H9 (cell line): ENCODE measurements at places on chromosomes 7 and 10. TPM values are rescaled to one million over a fixed set of nuclear protein-coding genes. Genes with fewer than 3 reads are reported as not detected.

Gene PON3
- total RNA-seq: not detected in 2 replicates

- no peak for DNase-seq
Measured at GRCh38 chr10:90447831-90448230, 410.0 kb downstream of the HTR7 start.

Gene FUOM
- total RNA-seq: 39.6 and 41.8 TPM in 2 replicates

- DNase-seq: no peak
Measured at GRCh38 chr7:77665161-77665560, 31.1 kb upstream of the RSBN1L start.

- no peak for DNase-seq
Measured at GRCh38 chr7:121605317-121605680, 209.2 kb upstream of the FAM3C start.

DNA sequence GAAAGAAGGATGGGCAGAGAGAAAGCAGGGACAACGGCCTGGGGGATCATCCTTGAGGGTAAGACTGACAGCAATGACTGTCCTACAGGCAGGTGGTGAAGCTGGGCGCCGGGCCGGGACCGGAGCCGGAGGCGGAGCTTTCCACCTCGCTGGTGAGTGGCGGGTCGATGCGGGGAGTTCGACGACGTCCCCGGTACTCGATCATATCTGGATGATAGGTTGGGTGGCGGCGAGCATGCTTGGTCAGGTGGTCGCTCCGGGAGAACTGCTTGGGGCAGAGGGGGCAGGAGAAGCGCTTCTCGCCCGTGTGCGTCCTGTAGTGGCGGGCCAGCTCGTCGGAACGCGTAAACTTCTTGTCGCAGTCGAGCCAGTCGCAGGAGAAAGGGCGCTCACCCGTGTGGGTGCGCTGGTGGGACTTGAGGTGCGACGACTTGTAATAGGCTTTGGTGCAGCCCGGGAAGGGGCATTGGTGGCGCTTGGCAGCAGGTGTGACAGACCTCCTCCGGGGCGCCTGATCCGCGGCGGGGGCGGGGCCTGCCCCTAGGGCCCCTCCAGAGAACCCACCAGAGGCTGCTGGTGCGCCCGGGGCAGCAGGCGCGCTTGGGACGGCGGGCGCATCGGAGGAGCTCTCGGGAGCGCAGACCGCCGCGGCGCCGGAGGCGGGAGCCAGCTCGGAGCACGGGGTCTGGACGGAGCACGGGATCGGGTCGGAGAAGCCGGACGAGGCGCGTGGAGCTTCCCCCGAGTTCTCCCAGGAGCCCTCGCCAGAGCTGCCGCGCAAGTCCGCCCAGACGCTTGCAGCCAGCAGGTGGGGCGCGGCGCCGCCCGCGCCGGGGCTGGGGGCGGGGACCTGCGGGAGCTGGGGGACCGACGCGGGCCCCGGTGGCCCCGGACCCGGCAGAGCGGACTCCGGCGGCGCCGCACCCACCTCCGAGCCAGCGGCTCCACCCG lies 752 bp downstream of the KLF14 start:
- DNase-seq: peak; percentile 61

GRCh38 chr7:77409739-77410547 lies 6.2 kb downstream of the GSAP start:
- DNase-seq: no peak

GRCh38 chr10:76334255-76334654 lies 902.8 kb downstream of the LRMDA start:
- no peak for DNase-seq

DNA sequence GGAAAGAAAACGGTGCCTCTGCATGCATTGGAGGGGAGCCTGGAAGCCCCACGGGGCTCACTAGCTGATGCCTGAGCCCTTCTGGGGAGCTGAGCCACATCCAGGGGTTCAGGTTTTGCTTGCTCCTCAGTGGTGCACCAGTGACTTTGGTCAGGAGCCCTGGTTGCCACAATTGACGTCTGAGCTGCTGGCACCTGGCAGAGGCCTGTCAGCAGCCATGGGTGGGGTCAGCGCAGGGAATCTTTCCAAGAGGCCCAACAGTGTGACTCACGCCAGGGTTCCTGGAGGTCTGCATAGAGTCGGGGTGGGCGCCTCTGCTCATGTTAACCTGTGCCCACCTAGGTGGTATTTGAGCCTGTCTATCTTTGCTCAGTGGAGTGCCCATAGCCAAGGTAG lies 138.7 kb downstream of the NEURL1 start:
- no peak for DNase-seq

Gene SUV39H2
- total RNA-seq: 59.7 and 62.6 TPM in 2 replicates

GRCh38 chr10:72037266-72037665 lies 51.1 kb downstream of the SPOCK2 start:
- DNase-seq: no peak

Gene ITGA8
- total RNA-seq: not detected in 2 replicates

DNA sequence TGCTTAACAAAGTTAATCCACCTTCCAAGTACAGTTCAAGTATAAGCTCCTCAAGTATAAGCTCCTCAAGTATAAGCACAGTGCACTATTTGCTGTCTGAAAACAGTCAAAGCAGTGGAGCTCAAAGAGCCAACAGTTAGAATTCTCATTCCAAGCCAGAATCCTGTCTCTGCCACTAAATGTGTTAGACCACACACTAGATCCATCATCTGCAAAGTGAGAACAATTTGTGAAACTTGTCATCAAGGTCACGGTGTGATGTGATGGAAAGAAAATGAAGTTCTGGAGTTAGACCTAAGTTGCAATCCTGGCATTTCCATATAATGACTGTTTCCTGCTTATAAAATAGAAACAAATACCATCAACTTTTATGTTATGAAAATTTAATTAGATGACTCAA lies 602.5 kb downstream of the TNS3 start:
- no peak for DNase-seq

Gene HILPDA
- total RNA-seq: 23.1 and 23.3 TPM in 2 replicates

DNA sequence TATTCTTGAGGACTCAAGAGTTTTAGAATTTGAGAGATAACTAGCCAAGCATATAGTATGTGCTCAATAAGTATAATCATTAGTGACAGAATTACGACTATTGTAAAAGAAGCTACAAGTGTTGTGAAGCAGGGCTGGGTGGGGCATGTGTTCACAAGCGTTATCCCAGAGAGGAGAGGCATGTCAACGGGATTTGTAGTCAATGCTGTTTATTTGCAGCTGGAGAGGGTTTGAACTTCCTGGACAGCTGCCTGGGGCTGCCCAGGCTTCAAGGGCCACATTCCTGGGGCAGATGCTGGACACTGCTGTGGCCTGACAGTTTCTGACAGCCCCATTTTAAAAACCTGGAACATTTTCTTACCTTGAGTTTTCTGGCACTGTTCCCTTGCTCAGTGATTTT lies 36.9 kb upstream of the CDHR3 start:
- no peak for DNase-seq

DNA sequence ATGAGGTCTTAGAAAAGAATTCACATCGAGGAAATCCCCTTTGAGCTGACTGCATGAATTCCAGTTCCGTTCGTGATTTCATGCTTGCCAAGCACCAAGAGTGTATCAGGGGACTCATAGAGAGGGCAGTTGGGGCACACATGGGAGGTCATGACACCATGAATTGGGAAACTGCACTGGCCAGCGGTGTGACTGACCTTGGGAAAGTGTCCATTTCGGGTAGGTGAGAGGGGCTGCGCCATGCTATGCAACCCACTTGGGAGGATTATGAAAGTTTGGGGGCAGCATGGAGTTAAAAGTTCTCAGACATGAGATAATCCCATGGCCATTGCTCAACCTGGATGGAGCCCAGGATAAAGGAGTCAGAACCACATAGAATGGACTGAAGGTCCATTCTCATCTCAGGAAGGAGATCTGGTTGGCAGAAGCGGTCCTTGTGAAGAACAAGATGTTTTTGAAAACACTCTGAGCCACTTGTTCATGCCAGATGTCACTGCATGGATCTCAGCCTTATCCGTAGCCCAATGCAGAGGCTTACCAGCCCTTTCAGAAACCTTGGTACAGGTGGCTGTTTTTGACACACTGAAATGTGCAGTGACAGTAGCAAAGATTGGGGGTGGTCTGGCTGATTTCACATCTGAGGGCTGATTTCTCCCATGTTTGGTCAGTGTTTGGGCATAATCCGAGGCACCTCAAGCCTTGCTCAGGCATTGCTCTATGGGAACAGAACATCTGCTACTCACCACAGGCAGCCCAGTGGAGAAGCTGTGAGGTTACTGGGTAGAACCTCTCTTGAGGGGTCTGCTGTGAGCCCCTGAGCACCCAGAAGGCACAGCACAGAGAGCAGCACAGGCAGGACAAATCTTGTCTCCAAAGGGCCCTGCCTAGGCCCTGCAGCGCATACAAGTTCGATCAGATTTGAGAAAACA lies 252.3 kb downstream of the CXCL12 start:
- DNase-seq: no peak

GRCh38 chr7:78510580-78511188 lies 712.1 kb downstream of the PHTF2 start:
- DNase-seq: peak; percentile 60

- DNase-seq: no peak
Measured at GRCh38 chr10:51862149-51862548, 162.8 kb upstream of the CSTF2T start.

DNA sequence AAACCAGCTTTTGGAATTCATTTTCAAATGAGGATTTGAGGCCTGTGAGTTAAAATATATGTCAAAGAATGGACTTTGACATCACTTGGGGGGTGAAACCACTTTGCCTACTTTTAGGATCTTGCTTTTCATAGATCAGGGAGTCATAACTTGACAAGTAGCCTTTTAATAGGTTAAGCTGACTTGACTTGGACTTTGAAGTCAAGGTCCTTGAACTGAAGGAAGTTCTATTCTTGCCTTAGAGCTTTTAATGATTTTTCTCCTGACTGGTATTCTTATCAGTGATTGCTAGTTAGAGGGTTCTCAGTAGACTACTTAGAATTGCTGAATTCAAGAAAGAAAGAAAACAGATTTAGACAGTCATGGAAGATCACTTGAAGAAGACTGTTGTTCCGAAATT lies 17.7 kb downstream of the AGR2 start:
- DNase-seq: no peak

GRCh38 chr10:76404531-76404930 lies 973.1 kb downstream of the LRMDA start:
- no peak for DNase-seq

DNA sequence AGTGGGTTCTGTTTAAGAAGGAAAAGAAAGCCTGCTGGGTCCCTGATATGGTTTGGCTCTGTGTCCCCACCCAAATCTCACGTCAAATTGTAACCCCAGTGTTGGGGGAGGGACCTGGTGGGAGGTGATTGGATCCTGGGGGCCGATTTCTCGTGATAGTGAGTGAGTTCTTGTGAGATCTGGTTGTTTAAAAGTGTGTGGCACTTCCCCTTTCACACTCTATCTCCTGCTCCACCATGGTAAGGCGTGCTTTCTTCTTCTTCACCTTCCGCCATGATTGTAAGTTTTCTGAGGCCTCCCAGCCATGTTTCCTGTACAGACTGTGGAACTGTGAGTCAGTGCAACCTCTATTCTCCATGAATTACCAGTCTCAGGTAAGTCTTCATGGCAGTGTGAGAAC lies 42.6 kb downstream of the INPP5A start:
- no peak for DNase-seq

Gene OR6V1
- not detected in 2 replicates for total RNA-seq

GRCh38 chr7:80942261-80943041 lies 23.6 kb upstream of the SEMA3C start:
- no peak for DNase-seq

DNA sequence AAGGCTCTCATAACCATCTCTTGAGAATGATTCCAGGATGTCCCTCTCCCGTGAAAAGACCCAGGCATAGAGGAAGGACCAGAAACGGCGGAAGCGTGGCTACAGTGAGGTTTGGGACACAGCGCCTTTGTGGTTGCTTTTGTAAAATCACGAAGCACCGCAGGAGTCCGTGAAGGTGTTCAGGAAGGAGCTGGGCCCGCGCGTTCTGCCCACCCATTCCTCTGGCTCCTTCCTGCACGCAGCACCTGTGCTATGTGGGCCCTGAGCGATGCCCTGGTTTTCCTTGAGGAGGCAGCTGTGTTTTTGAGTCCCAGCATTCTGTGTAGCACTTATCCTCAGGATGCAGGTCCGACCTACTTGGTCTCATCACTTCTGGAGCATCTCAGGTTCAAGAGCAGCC lies 112.8 kb downstream of the TRRAP start:
- DNase-seq: no peak

Gene ERVW-1
- total RNA-seq: 0.09 TPM in 1 of 2 replicates, not detected in the other

Gene SFTPA1
- not detected in 2 replicates for total RNA-seq

DNA sequence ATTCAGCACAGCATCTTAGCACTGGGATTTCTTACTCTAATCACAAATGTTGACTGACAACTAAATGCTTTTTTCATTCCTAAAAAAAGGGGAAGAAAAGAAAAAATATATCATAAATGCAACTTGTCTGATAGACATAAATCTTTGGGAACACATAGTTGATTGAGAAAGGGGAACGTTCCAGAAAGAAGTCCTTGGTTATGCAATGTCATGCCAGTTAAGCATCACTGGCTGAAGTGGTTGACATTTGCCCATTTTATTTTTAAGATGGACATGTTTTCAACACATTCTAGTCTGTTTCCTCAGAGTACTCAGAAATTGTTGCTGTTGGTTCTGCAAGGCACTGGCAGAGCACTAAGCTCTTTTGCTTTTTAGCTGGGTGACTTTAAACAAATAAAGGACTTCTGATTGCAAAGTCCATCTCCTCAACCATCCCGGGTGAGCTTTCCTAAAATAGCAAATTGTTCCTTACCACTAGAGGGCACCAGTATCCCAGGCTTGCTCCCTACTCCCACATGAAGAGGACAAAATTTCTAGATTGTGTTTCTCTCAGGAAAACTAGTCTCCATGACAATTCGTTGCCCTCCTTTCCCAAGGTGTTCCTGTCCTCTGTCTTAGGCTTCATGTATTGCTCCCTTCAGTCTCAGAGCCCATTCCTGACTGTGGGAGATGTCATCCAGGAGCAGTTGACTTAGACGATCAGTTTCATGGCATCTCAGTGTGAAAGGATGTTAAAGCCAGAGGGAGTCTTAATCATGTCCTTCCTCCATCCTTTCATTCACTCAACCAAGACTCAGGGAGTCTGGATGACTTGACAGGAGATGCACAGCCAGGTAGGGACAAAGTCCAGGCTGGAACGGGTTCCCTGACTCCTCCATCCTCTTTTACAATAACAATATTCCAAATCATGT lies 23.9 kb downstream of the OPALIN start:
- peak; percentile 49 for DNase-seq

DNA sequence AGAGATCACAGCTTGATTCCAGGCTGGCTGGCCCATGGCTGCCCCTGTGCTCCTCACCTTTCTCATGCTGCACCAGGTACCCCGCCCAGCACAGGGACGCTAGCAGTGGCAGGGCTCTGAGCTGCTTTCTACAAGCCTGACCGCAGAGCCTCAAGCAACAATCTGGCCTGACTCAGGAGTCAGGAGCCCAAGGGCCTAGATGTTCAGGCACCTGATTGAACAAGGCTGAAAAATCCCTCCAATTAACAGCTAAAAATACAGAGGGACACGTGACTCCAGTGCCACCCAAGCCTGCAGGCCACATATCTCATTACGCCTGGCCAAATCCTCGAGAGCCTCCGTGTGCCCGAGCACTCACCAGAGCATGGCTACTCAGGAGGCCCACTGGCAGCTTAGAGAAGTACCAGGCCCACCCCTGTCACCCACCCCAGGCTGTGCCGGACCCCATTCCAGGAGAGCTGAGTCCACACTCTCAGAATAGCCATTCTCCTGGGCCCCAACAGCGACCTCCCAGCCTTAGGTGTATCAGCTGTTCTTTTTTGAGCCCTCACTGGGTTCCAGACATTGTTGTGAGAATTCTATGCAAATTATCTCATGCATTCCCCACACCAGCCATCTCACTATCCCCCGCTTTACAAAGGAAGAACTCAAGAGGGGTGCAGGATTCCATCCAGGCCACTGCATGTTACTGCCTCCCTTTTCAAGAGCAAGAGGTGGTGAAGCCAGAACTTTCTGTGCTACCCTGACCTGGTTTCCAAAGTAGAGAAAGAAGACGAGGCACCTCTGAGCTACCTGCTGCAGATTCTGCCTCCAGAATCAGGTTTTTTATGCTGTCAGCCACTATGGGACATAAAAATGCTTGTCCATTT lies 98.3 kb downstream of the COL13A1 start:
- peak; percentile 49 for DNase-seq
